ENCODE measurements at places on chromosomes 5 and 9.

DNA sequence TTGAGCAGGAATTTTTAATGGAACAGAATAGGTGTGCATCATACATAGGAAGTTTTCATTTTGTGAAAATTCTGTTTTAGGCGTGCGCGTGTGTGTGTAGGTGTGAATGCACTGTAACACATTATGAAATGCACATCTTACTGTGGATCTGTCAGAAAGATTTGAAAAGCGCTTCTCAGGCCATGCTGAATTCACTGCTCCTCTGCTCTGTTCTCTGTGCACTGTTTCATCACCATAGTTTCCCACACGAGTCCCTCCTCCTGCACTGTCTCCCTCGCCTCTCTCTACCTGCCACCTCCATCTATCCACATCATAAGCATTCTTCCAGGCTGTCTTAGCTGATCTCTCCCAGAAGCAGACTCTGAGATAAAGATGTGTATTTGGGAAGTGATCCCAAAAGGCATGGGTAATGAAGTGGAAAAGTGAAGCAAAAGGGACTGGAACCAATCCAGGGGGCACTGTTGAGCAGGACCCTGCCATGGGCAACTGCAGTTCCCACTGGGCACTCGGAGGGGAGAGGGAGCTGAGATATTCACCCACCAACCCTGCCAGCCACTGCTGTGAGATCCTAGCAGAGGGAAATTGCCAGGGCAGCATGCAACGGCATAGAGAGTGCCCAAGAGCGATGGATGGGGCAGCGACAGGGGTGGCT, 65.9 kb downstream of the GABBR2 start:
- DNase-seq: no peak

GRCh38 chr5:163190283-163190682, 247.1 kb upstream of the CCNG1 start:
- no peak for DNase-seq

GRCh38 chr5:179343719-179344430, 1.4 kb downstream of the ADAMTS2 start:
- DNase-seq: no peak

- DNase-seq: no peak
Observed at GRCh38 chr5:130213607-130214006, 309.3 kb downstream of the CHSY3 start.

- DNase-seq: no peak
Observed at GRCh38 chr5:150641006-150641570, 628 bp downstream of the SYNPO start.

DNA sequence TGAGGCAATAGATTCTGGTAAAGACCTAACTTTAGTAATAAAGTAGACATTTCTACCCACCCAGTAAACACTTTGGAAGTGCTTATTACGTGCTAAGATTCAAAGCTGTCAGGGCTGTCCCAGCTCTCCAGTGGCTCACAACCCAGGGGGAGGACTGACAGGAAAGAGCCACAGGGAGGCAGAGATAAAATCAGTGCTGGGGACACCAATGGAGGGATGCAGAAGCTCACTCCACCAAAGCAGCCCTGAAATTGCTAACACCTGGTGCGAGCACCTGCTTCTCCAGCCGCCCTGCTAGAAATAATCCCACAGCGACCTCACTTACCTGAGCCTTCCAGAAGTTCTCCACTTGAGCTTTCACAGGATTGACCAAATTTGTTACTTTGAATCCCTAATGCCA, 501.0 kb downstream of the BNC2 start:
- DNase-seq: no peak

DNA sequence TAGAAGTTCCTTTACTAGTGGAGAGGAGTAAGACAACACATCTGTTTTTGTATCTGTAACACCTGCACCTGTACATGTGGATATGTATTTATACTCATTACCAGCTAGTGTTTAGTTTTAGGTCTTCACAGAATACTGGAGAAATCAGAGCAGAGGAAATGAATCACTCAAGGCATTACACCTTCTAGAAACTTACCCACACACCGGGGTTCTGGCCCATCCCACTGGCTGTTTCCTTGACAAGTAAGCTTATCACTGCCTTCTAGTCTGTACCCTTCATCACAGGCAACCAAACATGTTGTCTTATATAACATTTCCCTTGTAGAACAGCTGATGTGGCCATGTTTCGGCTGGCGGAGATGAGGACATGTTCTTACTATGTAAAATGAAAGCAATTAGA, 76.7 kb downstream of the SVEP1 start:
- no peak for DNase-seq

GRCh38 chr5:78501411-78502352, 141.3 kb downstream of the SCAMP1 start:
- DNase-seq: no peak

- peak; percentile 18 for DNase-seq
Observed at GRCh38 chr9:91433180-91433579, 9.5 kb upstream of the NFIL3 start.

GRCh38 chr5:67997892-67998457, 217.6 kb upstream of the PIK3R1 start:
- DNase-seq: no peak

DNA sequence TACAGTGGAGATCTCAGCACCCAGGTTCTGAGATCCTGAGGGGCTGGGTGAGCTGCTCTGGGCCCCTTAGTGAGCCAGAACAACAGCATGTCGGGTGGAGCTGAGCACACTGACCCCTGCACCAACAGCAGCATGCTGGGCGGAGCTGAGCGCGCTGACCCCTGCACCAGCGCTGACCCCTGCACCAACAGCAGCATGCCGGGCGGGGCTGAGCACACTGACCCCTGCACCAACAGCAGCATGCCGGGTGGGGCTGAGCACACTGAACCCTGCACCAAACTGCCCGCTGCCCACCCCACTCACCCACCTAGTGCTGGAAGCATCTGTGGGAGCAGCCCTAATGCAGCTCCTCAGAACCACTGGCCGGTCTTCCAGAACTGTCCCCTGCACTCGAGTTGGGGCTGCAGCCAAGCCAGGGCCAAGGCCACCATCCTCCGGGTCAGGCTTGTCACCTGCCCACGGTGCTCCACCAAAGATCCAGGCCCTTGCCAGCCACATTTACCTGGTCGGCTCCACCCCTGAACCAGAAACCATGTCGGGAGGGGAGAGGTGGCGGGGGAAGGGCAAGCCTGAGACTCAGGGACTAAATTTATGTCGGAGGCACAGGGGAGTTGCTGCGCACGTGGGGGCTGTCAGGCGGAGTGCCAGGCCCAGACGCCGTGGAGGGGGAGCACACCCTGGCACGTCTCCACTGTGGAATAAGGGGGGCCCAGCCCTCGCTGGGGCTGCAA, 80.3 kb downstream of the ADAMTS2 start:
- DNase-seq: no peak

GRCh38 chr5:89407054-89407453, 524.1 kb upstream of the MEF2C start:
- DNase-seq: no peak

- no peak for DNase-seq
Observed at GRCh38 chr5:1330847-1331831, 13.8 kb downstream of the CLPTM1L start.

- no peak for DNase-seq
Observed at GRCh38 chr9:127647451-127647850, 35.4 kb downstream of the STXBP1 start.

DNA sequence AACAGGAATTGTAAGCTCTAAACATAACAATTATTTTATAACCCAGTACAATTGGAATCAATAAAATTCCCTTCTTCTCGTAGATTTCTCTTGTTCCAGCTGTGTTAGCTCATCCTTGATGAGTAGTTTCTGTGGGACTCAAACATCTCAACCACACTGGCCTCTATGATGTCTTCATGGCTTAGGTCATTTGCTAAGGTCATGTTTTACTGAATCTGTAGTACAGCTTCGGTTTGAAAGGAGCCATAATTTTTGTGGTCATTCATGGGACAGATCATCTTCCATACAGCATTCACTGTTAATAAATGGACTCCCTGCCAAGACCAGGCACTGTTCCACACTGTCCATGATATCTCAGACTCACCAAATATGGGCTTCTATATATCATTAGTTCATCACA, 369.0 kb upstream of the RFX3 start:
- DNase-seq: no peak

DNA sequence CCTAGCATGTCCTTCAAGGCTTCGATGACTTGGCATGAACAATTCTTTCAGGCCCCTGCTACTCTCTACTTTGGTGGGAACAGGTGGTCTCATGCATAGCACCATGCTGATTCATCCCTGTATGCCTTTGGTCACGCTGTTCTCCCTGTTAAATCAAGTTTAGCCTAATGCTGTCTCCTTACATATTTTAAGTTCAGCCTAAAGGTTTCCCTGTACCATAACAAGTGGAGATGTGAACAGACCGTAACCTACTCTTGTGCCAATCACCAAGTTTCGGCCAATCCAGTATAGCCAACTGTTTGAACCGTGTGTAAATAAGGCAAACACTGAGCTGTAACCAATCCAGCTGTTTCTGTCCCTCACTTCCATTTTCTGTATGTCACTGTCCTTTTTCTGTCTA, 8.0 kb downstream of the GAS1 start:
- no peak for DNase-seq

- no peak for DNase-seq
Observed at GRCh38 chr9:88998503-88998902, 7.2 kb downstream of the S1PR3 start.

- no peak for DNase-seq
Observed at GRCh38 chr9:134837529-134837928, 43.1 kb upstream of the FCN2 start.

DNA sequence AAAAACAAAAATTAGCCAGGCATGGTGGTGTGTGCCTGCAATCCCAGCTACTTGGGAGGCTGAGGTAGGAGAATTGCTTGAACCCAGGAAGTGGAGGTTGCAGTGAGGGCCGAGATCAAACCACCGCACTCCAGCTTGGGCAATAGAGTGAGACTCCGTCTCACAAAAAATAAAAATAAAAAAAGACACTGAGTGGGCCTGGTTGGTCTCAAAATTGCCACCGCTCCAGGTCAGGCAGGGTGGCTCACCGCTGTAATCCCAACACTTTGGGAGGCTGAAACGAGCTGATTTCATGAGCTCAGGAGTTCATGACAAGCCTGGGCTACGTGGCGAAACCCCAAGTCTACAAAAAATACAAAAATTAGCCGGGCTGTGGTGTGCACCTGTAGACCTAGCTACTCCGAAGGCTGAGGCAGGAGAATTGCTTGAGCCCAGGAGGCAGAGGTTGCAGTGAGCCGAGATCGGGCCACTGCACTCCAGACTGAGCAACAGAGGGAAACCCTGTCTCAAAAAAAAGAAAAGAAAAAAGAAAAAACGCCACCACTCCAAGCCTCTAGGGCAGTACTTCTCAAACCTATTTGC, 1.8 kb downstream of the STK10 start:
- no peak for DNase-seq

DNA sequence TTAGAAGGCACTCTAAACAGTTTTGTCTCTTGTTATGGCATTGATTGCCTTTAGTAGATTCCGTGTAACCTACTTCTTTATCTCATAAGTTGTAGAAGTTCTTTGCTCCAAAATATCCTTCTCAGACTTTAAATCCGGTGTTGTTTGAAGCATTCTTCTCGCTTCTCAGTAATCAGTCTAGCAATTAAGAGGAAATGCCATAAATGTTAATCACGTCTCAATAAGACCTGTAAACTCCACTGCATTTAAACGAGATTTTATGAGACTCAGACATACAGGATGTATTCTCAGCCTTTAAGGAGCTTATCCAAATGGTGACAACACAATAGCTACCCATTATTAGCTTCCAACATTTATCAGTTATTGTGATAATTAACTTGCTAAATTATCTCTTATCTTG, 7.7 kb upstream of the C5 start:
- DNase-seq: no peak

DNA sequence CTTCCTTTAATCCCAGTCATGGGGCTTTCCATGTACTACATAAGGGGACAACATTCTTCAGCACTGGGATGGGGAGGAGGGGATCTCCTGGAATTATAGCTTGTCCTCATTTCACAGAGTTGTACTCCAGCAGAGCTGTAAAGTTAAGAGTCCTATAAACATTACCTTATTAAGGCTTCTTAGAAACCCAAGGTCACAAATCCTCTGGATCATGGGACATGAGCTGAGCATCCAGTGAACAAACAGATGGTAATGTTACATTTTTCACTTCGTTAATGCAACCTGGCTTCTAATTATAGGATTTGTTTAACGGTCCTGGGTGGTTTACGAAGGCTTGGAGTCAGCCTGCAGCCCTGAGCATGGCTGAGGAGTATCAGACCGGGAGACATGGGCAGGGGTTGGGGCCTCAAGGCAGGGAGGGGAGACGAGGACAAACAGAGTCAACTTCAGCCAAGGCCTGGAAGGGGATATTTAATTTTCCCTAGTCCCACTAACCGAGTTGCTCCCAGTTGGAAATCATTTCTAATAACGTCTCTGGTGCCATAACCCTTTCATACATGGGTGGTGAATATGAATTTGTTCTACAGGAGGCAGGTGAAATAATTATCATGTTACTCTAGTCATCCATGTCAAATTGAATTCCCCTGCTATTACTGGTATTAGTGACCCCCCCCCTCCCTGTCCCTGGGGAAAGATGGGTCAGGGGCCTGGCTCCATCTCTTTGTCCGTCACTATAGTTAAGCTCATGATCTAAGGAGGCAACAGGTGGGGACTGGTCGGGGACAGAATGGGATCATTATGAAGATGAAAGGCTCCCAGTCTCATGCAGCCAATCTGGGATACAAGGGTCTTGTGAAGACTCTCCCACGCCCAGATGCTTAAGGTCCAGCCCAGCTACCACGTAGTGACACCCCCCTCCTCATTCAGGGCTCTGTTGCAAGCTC, 10.7 kb upstream of the IL17B start:
- no peak for DNase-seq

- DNase-seq: no peak
Observed at GRCh38 chr5:139342423-139342723, 719 bp downstream of the PAIP2 start.

- no peak for DNase-seq
Observed at GRCh38 chr5:169751490-169751889, 114.4 kb downstream of the DOCK2 start.

GRCh38 chr5:129616517-129616916, 131.4 kb upstream of the MINAR2 start:
- DNase-seq: no peak

DNA sequence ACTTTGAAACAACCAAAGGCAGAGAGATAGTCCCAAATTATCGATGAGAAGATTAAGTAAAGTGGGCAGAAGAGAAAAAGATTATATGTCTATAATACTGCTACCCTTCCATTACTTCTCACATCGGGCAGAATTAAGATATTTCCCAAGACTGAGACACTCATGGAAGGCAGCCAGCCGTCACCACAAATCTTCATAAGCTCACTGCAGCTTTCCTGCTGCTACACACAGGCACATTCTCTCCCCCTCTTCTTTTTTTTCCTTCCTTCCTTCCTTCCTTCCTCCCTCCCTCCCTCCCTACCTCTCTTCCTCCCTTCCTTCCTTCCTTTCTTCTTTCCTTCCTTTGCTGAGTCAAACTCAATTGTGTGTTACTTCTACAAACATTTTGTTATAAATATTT, 58.7 kb upstream of the SPATA31C2 start:
- DNase-seq: no peak

DNA sequence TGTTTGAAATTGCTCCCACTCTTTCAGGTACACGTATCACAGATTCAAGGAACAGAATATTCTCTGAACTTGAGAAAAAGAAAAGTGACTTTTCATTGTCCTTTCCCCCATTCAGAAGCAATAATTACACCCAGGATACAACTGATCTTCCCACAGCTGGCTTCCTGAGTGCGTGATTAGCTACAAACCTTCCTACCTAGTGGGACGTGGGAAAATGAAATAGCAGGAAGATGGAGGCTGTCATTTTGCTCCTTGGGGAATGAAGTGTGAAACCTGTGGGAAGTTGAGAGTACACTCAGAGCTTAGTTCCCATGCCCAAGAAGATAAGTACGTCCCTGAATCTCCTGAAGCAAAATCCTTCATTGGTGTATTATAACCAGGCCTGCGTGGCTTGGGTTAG, 2.6 kb downstream of the TAS2R1 start:
- DNase-seq: no peak

Measured in NCI-H1436 (cell line).